Smooth muscle cell of the pulmonary artery (primary cell): ENCODE measurements at places on chromosomes 1 and 21. TPM values are rescaled to one million over a fixed set of nuclear protein-coding genes. Genes with fewer than 3 reads are reported as not detected.

LRRC71 gene
- total RNA-seq = 0.13 TPM in 1 of 2 replicates, not detected in the other

OR2L5 gene
- not detected in 2 replicates for total RNA-seq

ESPN gene
- 0.07 TPM in 1 of 2 replicates, not detected in the other for total RNA-seq

IRF6 gene
- total RNA-seq = 2.7 and 4.1 TPM in 2 replicates

HES5 gene
- not detected in 2 replicates for total RNA-seq

SERPINC1 gene
- total RNA-seq = 0.07 TPM in 1 of 2 replicates, not detected in the other

IVL gene
- not detected in 2 replicates for total RNA-seq

OR13G1 gene
- not detected in 2 replicates for total RNA-seq

CD1E gene
- total RNA-seq = not detected in 2 replicates

RNU1-3 gene
- under 0.01 TPM in 2 replicates for total RNA-seq

NCF2 gene
- total RNA-seq = 0.39 and 0.89 TPM in 2 replicates

OR2L2 gene
- total RNA-seq = not detected in 2 replicates

S100A1 gene
- total RNA-seq = 0.13 TPM in 1 of 2 replicates, not detected in the other

ZZZ3 gene
- 75.0 and 79.1 TPM in 2 replicates for total RNA-seq

KCNQ4 gene
- 0.53 and 1.2 TPM in 2 replicates for total RNA-seq

AUNIP gene
- total RNA-seq = 0.30 and 0.78 TPM in 2 replicates

AIRE gene
- 0.03 and 0.07 TPM in 2 replicates for total RNA-seq

SELP gene
- 0.07 and 0.13 TPM in 2 replicates for total RNA-seq
